T follicular helper cell (primary cell): ENCODE measurements at places on chromosomes 12 and 14.

- DNase-seq = no peak
These were observed 91.7 kb downstream of the EFCAB11 start for GRCh38 chr14:89862856-89863255.

DNA sequence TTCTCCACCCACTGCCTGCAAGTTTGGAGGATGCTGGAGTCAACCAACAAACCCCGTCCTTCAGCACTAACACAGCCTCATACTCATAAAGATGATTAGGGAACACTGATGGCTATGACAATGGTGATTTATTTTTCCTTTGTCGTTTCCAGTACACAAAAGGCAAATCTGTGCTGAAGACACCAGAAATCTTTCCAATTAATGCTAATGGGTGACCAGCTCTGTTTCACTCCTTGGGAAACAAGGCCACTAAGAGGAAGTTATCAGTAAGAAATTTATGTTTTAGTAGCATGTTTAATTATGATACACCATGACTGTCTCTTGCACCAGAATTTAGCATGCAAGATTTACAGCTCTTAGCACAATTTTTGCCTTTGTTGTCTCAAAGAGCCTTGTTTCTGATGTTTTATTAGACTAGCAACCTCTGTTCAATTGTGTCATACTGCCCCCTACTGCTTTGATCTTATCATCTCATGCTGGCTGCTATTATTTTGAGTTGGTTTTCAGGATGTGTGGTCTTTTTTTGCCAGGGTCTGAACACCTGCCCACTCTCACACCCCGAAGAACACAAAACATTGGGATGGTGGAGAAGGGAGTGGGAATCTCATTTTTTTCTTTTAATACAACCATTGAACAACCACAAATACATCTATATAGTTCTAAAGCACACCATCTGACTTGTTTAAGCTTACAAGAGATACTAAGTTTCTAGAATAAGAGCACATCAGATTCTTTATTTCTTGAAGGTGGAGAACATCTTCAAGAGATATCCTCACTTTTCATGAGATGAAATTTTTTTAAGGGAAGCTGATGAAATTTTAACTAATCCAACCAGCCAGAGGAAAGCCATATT is 160.9 kb downstream of the SPTSSA start:
- DNase-seq = no peak

DNA sequence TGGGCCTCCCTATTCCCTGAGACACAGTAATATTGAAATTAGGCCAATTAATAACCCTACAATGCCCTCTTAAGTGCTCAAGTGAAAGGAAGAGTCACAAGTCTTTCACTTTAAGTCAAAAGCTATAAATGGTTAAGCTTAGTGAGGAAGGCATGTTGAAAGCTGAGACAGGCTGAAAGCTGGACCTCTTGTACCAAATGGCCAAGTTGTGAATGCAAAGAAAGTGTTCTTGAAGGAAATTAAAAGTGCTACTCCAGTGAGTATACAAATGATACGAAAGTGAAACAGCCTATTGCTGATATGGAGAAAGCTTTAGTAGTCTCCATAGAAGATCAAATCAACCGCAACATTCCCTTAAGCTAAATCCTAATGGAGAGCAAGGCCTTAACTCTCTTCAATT is 140.8 kb downstream of the PTCSC3 start:
- no peak for DNase-seq

DNA sequence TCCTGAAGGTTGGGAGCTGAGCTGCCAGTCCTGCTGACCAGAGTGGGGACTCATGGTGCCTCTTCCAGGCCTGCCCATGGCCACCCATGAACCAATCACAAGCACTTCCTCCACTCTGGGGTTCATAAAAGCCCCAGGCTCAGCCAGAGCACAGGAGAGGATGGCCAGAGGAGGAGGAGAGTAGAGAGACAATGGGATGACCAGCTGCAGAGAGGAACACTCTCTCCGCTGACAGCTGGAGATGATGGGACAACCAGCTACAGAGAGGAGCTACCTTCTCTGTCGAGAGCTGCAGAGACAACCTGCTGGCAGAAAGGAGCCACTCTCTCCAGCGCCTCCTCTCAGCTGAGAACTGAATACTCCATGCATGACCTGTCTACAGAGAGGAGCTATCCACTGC is 886.1 kb downstream of the BCL11B start:
- DNase-seq = no peak

GRCh38 chr12:23356440-23356839 is 593.0 kb downstream of the SOX5 start:
- no peak for DNase-seq

- no peak for DNase-seq
These were observed 31.9 kb downstream of the FBXO34 start for GRCh38 chr14:55303125-55303499.

DNA sequence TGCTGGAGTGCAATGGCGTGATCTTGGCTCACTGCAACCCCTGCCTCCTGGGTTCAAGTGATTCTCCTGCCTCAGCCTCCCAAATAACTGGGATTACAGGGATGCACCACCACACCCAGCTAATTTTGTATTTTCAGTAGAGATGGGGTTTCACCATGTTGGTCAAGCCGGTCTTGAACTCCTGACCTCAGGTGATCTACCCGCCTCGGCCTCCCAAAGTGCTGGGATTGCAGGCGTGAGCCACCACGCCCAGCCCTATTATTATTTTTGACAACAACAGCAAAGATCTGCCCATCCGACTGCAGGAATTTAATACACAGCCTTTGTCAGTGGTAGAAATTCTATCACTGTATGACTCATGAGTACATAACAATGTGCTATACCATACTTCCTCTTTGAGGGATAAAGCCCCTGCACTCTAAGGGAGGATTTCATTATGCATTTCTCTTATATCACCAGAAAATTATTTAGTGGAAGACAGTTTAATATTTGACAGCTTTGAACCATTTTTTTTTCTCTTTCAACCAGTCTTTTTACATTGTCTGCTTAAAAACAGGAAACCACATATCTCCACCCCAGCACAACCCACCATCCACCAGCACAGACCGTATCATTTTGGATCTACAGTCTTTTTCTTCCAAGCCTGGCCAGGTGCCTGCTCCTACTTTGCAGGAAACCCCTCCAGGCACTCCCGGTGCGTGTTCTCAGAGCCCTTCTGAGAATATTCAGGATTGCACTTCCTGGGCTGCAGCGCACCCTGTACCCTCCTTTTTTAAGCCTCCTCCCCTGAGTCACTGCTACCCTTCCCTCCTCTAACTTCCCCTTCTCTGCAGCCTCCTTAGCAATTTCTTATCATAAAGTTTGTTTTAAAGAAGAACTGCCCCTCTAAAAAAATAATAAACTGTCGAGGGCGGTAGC is 594 bp downstream of the ARHGDIB start:
- DNase-seq = no peak

- DNase-seq = no peak
These were observed 227.4 kb downstream of the SUDS3 start for GRCh38 chr12:118603610-118604361.

GRCh38 chr12:71517145-71517846 is 77.7 kb downstream of the LGR5 start:
- DNase-seq = no peak

DNA sequence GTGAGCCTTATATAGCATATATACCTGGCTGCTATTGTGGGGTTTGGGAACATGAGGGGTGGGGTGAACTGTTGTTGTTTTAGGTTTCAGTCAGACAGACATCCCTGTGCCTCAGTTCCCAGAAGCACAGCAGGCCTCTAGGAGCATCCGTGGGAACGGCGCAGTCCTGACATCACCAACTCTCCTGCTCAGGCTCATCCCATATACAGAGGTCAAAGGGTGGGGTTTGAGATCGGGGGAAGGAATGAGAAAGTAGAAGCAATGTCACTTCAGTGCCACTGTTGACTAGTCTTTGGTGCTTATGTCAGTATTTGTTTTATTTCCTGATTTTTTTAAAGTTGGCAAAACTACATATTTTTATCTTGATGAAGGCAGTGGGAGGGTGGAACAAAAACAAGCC is 43.1 kb upstream of the A2ML1 start:
- no peak for DNase-seq

GRCh38 chr12:59823567-59823966 is 227.7 kb downstream of the SLC16A7 start:
- no peak for DNase-seq

GRCh38 chr12:24780697-24781368 is 168.1 kb downstream of the BCAT1 start:
- DNase-seq = no peak

DNA sequence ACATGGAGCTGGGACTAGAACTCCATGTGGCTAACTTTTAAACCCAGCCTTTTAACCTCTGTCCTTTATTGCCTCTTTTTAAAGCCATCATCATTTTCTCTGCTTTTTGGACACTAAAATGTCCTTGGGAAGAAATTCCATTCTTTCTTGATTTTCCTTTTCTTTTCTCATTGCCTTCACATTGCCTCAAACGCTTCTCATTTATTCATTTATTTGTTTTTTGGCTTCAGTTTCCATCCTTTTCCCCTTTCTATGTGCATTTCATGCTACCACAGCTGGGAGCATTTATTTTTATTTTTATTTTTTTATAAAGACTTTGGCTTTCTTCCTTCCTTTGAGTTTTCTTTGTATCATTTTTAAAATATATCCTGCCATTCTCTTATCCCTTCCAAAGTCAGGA is 212.2 kb downstream of the DACT1 start:
- DNase-seq = no peak

GRCh38 chr12:69243099-69244084 is 4.0 kb downstream of the CPSF6 start:
- DNase-seq = no peak

- DNase-seq = no peak
These were observed 164.7 kb upstream of the MYL2 start for GRCh38 chr12:111085096-111085495.

DNA sequence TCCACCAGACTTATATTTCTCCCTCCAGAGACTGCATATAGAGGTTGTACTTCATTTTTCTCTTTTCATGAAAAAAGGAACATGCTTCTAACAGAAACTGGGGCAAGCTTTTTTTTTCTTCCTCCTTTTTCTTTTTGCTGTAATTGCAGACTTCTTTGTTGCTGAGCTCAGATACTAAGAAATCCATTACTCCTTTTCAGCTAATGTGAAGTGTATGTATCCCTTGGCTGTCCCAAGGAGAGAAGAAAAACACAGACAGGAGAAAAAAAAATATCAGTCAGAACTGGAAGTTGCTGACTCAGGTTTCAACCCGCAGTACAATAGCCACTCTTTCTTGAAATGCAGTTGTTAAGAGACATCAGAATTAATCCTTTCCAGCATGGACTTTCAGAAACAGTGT is 1248.4 kb downstream of the LRFN5 start:
- no peak for DNase-seq

GRCh38 chr12:105212438-105212837 is 23.5 kb downstream of the APPL2 start:
- DNase-seq = no peak

- DNase-seq = peak; percentile 5
These were observed 70.2 kb upstream of the GPHB5 start for GRCh38 chr14:63388766-63389431.

GRCh38 chr12:94588346-94588745 is 62.0 kb downstream of the TMCC3 start:
- no peak for DNase-seq

DNA sequence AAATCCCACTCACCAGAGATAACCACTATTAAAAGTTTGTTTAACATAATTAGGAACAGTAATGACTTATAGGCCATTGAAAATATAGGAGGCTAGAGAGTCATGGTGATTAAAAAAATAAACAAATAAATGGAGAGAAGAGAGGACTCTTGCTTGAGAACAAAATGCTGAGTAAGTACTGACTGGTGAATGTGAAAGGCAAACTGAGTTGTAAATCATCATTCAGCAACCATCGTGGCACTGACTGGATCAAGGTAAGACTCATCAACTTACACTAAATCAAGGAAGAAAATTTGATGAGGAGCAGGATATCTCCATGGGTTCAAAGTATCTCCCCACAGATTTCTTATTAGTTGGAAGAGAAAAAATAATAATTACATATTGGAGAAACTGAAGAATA is 14.1 kb upstream of the YBX3 start:
- DNase-seq = no peak

GRCh38 chr14:69443296-69443805 is 41.2 kb upstream of the PLEKHD1 start:
- DNase-seq = no peak

DNA sequence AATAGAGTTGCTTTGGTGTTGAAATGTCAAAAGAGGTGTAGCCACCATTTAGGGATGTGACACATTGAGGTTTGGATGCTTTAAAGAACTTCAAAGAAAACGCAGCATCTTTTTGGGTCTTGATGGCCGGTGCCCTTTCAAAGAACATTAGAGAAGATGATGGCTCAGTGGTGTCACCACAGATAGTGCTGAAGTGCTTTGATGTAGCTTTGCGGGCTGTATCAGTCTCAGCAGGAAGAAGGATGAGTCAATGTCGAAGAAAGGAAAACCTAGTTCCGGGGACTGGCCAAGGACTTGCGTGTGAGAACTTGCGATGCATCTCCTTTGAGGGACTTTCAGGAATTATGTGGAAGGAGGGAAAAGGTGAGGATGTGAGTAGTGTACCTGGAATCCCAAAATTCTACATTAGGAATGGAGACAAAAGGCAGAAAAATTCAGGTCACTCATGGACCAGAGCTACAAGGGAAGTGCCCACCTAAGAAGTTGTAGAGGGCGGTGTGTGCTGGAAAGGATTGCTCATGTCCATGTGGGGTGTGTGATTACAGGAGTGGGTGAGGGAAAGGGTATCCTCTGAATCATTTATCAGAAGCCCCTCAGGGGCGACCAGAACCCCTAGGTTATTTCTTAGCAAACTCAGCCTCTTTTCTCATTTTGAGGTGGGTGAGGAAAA is 39.7 kb upstream of the GZMB start:
- DNase-seq = peak; percentile 53

GRCh38 chr14:59847711-59848110 is 22.9 kb downstream of the RTN1 start:
- no peak for DNase-seq

DNA sequence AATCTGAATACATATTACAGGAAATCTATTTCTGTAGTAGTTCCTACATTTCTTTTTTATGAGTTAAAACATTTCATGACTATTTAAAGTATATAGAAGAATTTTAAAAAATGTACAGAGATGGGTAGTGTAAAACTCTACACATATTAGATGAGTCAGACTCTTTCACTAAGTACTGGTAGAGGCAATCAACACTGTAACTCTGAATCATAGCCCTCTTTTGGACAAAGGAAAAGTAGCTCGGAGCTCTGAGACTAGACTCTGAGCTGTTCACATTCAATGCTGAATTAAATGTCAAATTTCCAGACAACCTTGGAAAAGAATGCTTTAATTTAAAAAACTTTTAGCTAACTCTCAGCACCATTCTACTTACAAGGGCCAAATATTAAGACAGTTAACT is 3.4 kb downstream of the PTCSC3 start:
- DNase-seq = no peak
